ENCODE measurements at places on chromosomes 6 and 20. TPM values are rescaled to one million over a fixed set of nuclear protein-coding genes. Genes with fewer than 3 reads are reported as not detected.

GRCh38 chr6:117079951-117080350 is 185.4 kb upstream of the VGLL2 start:
- H3K27me3 ChIP-seq: no peaks in the 10 kb centered on the region
- no peak overlapping the region for H3K4me3 ChIP-seq
- H3K4me1 ChIP-seq: no peaks in the 10 kb centered on the region
- DNase-seq: no peak
- no peak overlapping the region for H3K27ac ChIP-seq

GRCh38 chr6:159438106-159438505 is 254.9 kb downstream of the SOD2 start:
- H3K4me3 ChIP-seq: no peak overlapping the region
- DNase-seq: no peak
- no peaks in the 10 kb centered on the region for H3K36me3 ChIP-seq
- H3K4me1 ChIP-seq: no peaks in the 10 kb centered on the region
- H3K27me3 ChIP-seq: no peaks in the 10 kb centered on the region

DNA sequence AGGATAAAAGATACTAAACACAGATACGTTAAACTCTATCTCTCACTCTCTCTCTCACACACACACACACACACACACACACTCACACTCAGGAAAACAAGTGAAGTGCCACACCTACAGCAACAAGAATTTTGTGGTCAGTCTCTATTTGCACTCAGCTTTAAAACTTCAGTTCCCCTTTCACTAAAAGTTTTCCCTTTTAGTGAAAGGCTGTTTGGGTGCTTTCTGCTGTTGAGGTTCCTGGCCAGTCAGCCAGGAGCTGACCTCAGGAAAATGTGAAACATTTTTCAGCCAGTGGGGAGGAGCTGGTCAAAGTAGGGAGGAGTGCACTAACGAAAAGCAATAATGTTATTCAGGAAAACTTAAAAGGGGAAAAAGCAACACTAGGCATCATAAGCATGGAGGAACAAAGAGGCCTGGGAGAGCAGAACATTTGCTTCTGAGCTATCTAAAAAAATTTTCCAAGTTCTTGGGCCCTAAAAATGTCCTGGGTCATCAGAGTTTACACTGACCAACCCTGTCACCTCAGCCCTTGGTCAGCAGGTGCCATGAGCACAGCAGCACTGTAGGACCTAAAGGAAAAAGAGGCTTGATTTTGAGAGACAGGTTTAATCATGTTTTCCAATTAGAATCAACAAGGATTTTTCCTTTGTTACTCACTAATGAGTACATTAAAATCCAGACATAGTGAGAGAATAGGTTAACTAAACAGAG is 30.7 kb upstream of the NT5E start:
- no peak for DNase-seq
- no peak overlapping the region for H3K4me3 ChIP-seq
- no peaks in the 10 kb centered on the region for H3K4me1 ChIP-seq
- no peaks in the 10 kb centered on the region for H3K27me3 ChIP-seq
- H3K36me3 ChIP-seq: no peaks in the 10 kb centered on the region

DNA sequence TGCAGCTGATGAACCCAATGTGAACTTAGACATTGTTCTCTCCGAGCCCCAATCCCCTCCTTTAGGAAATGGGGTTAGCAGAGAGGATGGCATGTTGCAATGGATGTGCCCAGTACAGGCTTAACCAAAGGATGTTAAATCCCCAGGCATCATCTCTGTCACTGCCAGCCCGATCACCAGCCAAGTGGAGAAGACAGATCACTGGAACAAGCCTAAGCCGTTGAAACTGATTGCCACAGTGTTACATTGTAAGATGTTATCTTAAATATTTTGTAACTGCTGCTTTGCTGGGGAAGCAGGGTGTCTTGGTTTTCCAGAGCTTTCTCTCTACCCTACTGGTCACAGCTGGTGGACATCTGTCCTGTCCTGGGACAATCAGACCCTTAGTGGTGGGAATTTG is 783.4 kb upstream of the CHD6 start:
- no peak overlapping the region for H3K4me3 ChIP-seq
- H3K4me1 ChIP-seq: no peaks in the 10 kb centered on the region
- H3K27me3 ChIP-seq: no peaks in the 10 kb centered on the region
- DNase-seq: no peak

GRCh38 chr6:125512621-125513020 is 210.9 kb upstream of the HDDC2 start:
- H3K27ac ChIP-seq: no peak overlapping the region
- H3K27me3 ChIP-seq: no peaks in the 10 kb centered on the region
- H3K4me1 ChIP-seq: no peaks in the 10 kb centered on the region
- no peak overlapping the region for H3K4me3 ChIP-seq
- no peak for DNase-seq

DNA sequence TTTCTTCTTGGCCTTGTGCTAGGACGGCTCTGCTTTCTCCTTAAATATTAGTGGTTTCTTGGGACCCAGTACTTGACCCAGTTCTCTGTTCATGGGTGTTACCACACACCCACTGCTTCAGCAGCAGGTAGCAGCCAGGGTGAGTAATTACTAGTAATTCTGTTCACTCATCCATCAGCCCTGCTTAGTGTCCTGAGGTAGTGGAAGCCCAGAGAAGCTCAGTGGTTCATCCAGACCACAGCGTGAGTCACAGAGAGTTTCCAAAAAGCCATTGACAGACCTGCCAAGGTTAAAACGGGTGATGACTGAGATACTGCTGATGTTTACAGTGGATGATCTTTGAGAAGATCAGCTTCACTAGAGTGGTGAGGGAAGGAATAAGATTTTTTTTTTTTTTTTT is 51.7 kb upstream of the HINT3 start:
- no peaks in the 10 kb centered on the region for H3K4me1 ChIP-seq
- no peaks in the 10 kb centered on the region for H3K36me3 ChIP-seq
- DNase-seq: no peak
- H3K4me3 ChIP-seq: no peak overlapping the region

DNA sequence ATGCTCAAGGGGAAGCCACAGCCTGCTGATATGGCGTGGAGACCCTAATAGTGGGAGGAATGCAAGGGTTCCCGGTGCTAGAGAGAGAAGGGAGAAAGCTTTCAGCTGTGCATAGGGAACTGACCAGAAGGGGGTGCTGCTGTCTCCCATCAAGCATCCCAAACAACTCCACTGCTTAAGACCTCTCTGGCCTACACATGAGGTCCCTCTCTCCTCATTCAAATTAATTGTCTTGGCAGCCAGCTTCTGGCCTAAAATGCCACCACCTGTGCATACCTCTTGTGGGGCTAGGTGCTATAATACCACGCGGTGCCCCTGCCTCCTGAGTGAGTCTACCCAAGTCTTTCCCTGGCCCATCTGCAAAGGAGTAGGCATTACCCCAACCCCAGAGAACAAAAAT is 14.5 kb downstream of the ADISSP start:
- DNase-seq: peak; percentile 72
- no peaks in the 10 kb centered on the region for H3K4me1 ChIP-seq

DNA sequence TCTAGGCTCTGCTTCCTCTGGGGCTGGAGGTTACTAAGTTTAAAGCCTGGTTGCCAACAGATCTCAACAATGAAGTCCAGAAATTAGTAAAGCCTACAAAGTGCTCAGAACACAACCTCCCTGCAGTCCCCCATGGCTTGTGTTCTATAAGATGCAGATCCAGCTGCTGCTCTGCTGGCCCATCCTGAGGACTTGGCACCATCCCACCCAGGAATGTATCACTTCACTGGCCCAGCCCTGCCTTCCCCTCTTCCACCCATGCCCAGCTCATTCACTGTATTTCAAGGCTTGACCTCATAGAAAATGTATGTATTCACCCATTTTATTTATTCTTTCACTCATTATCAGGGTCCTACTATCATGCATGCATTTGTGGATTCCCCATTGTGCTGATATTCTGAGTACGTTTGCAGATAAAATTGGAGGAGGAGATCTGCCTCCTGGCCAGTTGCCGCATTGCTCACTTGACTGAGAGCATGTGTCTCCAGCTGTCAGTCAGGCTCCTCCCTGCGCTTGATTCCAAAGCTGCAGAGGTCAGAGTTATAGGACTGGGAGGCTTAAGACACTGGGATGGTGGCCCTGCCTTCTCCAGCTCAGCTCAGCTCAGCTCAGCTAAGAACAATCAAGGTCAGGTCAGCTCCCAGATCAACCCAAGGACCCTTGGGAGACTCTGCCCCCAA is 104.8 kb downstream of the MAFB start:
- no peak overlapping the region for H3K4me3 ChIP-seq
- no peaks in the 10 kb centered on the region for H3K36me3 ChIP-seq
- H3K27me3 ChIP-seq: no peaks in the 10 kb centered on the region
- H3K27ac ChIP-seq: no peak overlapping the region

- no peak for DNase-seq
- H3K36me3 ChIP-seq: no peaks in the 10 kb centered on the region
- peak overlapping the region; percentile 75 for H3K4me3 ChIP-seq
Measured at GRCh38 chr6:21596949-21597682, 3.6 kb downstream of the SOX4 start.

GRCh38 chr6:89803271-89803670 is 16.3 kb downstream of the MDN1 start:
- H3K4me3 ChIP-seq: no peak overlapping the region
- no peaks in the 10 kb centered on the region for H3K27me3 ChIP-seq
- H3K27ac ChIP-seq: no peak overlapping the region
- H3K4me1 ChIP-seq: no peaks in the 10 kb centered on the region

DNA sequence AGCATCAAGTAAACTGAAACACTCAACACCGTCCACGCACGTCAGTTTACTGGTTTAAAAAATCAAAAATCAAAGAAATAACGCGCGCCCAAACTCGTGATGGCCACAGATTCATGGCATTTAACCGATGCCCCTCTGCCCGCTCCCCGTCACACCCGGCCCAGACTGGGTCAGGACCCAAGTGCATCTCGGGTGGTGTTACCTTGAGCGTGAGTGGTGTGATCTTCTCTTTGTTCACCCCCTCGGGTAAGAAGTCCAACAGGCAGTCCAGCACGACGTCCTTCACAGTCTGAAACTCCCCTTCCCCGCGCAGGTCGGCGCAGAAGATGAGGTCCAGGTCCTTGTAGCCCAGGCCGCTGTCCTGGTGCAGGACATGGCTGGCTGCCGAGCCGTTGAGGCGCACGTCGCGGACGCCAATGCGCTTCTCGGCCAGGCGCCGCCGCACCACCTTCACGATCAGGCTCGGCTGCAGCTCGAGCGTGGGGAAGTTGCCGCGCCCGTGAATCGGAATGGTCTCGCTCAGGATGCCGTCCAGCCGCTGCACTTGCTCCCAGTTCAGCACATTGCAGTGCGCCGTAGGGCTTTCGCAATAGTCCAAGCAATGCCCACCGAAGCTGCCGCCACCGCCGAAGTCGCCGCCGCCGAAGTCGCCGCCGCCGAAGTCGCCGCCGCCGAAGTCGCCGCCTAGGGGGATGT is 945 bp downstream of the TENT5A start:
- H3K4me3 ChIP-seq: peak overlapping the region; percentile 61
- peak; percentile 61 for DNase-seq
- H3K4me1 ChIP-seq: peaks cover 4% of the 10 kb centered on the region
- peak overlapping the region; percentile 97 for H3K27ac ChIP-seq
- H3K27me3 ChIP-seq: no peaks in the 10 kb centered on the region

DNA sequence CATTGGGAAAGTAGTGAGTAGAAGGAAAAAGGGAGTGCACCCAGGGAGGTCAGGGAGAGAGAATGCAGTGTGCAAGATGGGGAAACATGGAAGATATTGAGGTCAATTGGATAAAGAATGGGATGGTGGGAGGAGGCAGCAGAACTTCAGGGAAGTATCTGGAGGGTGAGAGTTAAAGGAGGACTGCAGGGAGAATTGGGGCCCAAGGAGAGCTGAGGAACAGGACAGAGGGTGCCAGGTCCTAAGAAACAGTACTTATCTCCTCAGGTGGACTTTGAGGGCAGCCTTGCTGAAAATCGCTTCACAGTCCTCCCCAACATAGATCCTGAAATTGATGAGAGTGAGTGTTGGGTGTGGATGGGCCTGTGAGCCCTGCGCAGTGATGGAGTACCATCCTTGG is 4.2 kb upstream of the SAPCD1 start:
- H3K4me3 ChIP-seq: no peak overlapping the region
- H3K4me1 ChIP-seq: no peaks in the 10 kb centered on the region
- no peaks in the 10 kb centered on the region for H3K36me3 ChIP-seq
- no peak overlapping the region for H3K27ac ChIP-seq
- no peak for DNase-seq
- no peaks in the 10 kb centered on the region for H3K27me3 ChIP-seq

- DNase-seq: no peak
- H3K4me3 ChIP-seq: no peak overlapping the region
- H3K36me3 ChIP-seq: no peaks in the 10 kb centered on the region
- no peaks in the 10 kb centered on the region for H3K27me3 ChIP-seq
Measured at GRCh38 chr6:16739329-16739801, 21.9 kb downstream of the ATXN1 start.

DNA sequence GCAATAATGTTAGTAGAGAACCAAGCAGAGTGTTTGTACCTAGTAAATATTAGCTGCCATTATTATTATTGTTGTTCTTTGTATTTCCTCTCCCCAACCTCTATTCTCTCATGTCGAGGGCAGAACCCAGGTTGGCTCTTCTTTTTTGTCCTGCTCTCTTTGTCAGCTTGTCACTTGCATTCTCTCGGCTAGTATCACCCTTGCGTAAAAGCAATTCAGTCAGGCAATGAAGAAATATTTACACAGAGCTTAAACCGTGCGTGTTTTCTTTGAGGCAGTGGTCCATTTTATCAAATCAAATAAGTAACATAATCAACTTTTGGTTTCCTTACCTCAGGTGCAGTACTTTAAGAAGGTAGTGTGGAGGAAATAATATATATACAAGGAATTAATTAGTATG is 83.9 kb downstream of the TULP4 start:
- H3K4me3 ChIP-seq: no peak overlapping the region
- H3K27ac ChIP-seq: no peak overlapping the region
- DNase-seq: no peak

- DNase-seq: peak; percentile 19
- no peak overlapping the region for H3K4me3 ChIP-seq
- no peaks in the 10 kb centered on the region for H3K27me3 ChIP-seq
- no peaks in the 10 kb centered on the region for H3K36me3 ChIP-seq
Measured at GRCh38 chr6:164039954-164040375, 625.4 kb downstream of the QKI start.

GRCh38 chr6:1202201-1202600 is 109.7 kb upstream of the FOXQ1 start:
- no peak overlapping the region for H3K27ac ChIP-seq
- H3K36me3 ChIP-seq: no peaks in the 10 kb centered on the region
- H3K4me3 ChIP-seq: no peak overlapping the region
- H3K4me1 ChIP-seq: no peaks in the 10 kb centered on the region
- no peak for DNase-seq

Gene FAXC
- 4.9 TPM for total RNA-seq

Gene CFAP61
- 0.32 TPM for total RNA-seq

Gene TFAP2C
- 0.57 TPM for total RNA-seq

Gene BPIFB4
- total RNA-seq: not detected

Gene SIRPD
- total RNA-seq: not detected

Gene IL17F
- total RNA-seq: 0.32 TPM

Gene RWDD1
- total RNA-seq: 30.8 TPM

All from colonic mucosa (tissue), 4 donors.